ENCODE measurements at places on chromosomes 4 and X.

GRCh38 chr4:40564004-40564403 is 65.7 kb downstream of the RBM47 start:
- DNase-seq = no peak

DNA sequence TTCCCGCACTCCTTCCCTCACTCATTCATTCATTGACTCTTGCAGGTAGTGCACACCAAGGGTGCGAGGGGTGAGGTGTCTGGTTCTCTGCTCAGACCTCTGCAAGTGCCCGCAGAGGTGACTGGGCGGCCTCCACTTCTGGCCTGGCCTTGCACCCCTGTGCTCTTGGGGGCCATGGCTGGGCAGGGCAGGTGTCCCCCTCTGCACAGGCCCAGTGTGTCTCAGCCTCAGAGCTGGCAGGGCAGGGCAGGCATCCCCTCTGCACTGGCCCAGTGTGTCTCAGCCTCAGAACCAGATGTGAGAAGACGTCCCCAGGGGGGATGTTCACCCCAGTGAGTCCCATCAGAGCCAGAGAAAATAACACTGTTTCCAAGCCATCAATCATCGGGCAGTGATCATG is 16.8 kb downstream of the CPZ start:
- DNase-seq = no peak

DNA sequence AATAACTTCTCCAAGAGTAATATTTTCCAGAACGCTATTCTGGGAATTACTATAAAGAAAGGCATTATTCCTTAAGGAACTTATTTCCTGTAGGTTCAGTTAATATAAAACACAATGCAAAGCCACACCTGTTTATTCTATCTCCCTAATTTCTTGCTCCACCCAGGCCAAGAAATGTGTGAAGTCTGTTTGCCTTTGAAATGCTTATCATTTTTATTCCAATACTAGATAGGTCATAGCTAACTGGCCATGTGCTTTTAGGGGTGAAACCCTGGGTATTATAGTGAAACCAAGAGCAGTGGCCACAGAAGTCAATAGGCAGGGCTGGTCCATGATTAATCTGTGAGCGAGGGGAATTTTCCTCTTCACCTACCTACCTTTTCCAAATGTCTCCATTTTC is 14.8 kb downstream of the CXCL3 start:
- no peak for DNase-seq

DNA sequence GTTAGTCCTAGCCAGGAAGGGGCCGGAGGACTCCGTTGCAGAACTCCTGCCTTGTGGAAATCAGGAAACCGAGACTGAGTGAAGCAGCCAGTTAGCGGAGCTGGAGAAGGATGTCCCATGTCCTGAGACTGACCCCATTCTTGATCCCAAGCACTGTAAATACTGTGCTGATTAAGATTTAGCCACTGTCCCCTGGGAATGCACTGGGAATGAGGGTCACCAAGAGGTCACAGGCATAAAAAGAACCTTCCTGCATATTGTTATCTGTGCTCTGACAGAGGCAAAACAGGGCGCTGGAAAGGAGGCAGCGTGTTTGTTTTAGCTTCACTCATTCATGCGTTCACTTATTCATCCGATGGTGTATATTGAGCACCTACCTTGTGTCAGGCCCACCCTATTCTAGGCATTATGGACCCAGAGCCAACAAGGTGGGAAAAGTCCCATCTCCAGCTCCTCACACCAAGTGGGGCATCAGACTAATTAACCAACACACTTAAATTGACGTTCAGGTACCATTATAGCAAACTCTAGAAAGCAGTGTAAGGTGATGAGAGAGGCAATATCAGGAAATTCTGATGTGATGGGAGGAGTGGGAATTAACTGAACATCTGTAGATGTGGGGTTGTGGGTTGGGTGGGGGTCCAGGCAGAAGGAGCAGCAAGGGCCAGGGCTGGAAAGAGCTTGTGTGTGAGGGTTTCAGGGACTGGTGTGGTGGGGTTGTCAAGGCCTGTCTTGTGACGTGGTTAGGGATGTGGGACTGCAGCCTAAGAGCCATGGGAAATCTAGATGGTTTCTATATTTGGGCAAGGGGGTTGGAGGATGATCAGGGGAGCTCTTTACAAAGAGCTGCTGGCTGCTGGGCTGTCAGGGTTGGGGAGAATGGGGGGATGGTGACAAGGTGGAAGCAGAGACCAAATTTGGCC is 10.6 kb upstream of the SLC2A9 start:
- DNase-seq = no peak

GRCh38 chr4:6502147-6502546 is 29.7 kb upstream of the PPP2R2C start:
- no peak for DNase-seq

DNA sequence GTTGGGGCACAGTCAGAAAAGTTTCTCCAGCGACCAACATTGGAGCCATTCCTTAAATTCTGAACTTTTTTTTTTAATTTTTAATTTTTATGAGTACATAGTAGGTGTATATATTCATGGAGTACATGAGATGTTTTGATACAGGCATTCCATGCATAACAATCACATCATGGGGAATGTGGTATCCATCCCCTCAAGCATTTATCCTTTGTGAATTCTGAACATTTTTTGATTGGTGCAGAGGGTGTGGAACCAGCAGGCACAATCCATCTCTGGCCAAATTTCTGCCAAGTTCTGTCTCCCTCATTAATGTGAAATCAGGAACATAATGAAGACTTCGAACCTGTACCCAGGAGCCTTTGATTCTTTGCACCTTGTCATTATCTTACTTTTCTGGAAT is 267.0 kb downstream of the FRMPD4 start:
- DNase-seq = no peak

DNA sequence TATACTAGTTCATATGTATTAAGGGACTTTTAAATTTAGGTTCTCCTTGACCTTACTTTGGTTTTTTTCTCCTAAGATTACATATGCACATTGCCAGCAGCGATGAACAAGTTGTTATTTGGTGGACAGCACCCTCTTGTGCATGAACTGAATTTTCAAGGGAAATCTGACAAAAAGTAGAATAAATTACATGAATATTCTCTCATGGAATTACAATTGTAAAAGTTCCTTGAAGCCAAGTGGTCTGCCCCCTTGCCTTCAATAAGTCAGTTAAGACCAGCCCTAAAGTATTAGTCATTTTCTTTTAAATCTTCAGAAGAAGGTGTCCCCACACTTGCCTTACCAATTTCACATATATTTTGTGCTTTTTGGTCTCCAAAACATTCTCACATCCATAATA is 30.7 kb upstream of the SMARCA5 start:
- peak; percentile 46 for DNase-seq

DNA sequence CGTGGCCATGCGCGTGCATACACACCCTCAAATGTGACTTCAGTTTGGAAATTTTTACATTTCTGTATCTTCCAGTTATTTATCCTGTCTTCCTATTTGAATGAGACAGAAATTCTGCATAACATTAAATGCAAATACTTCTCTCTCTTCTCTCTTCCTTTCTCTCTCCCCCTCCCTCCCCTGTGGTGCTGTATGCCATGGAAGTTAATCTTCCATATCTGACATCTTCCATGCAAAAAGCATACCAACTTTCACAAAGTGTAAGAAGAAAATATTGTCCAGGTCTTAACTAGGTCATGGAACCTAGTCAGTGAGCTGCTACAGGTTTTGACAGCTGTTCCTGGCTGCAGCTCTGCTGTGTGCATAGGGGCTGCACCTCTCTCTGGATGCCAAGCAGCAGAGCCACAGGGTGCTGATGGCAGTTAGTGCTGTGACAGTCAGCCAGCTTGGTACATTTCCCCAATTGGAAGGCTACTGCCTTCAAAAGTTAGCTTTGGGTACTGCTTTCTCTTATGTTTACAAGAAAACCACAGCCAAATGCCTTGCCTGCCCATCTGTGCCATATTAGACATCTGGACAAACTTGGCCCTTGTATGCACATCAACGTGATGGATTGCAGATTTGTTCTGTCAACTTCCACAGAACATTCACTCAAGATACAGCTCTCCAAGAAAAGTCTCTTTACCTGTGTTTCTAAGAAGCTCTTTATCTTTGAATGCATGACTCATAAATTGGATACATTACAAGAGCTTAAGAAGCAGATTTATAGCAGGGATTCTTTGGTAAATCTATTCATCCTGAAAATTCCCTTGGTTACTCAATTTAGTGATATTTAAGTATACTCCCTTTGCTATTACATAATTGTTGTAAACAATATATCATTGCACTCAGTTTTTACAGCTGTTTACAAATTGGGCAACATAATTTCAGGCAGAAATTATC is 623.8 kb downstream of the EPHA5 start:
- peak; percentile 1 for DNase-seq

- peak; percentile 72 for DNase-seq
These were observed 270.3 kb upstream of the HS3ST1 start for GRCh38 chr4:11698846-11699590.

- DNase-seq = no peak
These were observed 30.1 kb upstream of the HGFAC start for GRCh38 chr4:3411676-3412075.

GRCh38 chrX:68840256-68840655 is 11.4 kb downstream of the EFNB1 start:
- DNase-seq = no peak

GRCh38 chrX:131845201-131845600 is 177.9 kb upstream of the STK26 start:
- DNase-seq = no peak

GRCh38 chr4:155759372-155760252 is 791 bp downstream of the GUCY1B1 start:
- DNase-seq = no peak

DNA sequence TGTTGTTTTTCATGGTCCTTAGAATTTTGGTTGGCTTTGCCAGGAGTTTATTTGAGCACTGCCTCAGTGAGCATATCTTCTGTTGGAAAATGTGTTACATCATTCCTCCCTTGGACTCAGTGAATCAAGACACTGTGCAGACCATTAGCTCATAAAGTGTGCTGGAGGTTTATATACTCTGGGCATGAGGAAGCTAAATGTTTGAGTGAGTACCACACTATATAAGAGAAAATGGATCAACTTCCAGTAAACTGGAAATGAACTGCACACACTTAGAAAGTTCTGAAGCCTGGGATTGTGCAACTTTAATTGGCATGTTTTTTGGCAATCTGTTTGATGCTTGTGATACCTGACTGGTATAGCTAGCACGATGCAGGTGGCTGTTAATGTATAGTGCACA is 75.9 kb downstream of the LIMCH1 start:
- peak; percentile 8 for DNase-seq

DNA sequence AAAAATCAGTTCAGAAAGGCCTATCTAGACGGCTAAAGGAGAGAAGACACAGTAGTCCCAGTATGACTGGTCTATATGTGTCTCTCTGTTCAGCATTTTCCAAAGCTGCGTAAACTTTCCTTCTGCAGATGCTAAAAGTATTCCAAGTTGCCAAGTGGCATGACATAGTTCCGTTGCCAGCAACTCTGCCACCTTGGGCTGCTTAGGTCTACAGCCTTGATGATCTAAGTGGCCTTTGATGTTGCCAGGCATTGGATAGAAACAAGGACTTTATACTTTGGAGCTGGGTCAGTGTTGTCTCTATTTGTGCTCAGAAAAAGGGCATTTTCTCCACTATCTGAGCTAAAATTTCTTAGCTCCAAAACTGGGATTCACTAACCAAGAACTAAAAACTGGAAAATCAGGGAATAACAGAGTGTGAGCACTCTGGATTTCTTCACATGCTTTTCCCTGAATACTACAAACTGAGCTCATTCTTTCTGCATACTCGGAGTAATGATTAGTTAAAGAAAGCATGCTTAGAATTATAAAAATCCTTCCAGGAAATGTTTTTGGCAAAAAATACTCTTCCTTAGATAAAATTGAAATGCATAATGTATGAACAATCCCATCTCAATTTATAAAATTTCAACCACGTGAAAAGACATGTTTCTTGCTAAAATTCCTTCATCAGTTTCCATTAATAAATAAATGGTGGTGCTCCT is 191.4 kb downstream of the ADAMTS3 start:
- DNase-seq = peak; percentile 75

DNA sequence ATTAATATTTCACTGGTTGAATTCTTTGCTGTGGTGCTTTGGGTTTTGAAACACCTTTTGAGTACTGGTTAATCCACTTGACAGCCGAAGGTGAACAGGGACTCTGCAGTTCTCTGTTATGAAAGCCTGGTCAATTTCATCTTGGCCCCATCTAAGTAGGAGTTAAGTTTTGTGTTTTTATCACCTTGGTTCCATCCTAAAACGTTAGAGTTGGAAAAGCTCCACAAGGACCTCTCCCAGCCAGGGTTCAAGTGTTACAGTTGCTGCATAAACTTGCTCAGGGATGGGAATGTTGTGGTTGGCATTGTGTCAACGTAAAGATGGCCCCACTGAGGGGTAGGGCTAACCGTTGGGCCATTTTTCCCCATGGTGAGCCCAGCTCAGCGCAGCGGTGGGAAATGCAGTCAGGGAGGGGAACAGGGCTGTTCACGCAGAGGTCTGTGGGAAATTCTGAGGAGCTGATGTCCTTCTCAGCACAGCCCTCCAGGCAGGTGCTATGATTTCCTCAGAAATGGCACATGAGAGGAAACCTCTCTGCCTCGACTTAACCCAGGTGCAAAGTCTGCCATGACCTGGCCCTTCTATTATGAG is 188.7 kb downstream of the STIM2 start:
- no peak for DNase-seq

DNA sequence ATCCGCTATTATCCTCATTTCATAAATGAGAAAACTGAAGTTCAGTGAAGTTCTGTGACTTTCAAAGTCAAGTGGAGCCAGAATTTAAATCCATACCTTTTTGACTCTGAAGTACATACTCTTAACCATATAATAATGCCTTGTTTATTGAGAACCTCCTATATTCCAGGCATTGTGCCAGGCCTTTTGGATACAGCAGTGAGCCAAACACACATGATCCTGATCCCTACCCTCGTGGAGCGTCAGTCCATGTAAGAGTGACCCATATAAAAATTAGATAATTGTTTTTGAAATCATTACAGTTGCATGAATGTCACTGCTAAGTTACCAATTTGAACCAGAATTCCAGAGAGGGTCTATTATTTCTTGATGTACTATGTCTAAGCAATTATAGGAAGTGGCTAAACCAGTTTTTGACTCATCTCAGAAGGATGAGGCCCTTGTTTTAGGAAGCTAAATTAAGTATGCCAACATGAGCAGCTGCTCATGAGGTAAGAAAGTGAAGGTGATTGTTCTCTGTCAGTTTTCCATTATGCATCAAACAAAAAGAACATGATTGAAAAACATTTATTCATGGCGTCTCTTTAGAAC is 289.5 kb downstream of the GLUD2 start:
- no peak for DNase-seq

GRCh38 chr4:48064349-48064748 is 47.8 kb downstream of the NIPAL1 start:
- DNase-seq = no peak

GRCh38 chr4:46924789-46925529 is 15.9 kb upstream of the COX7B2 start:
- DNase-seq = no peak

- DNase-seq = no peak
These were observed 162.3 kb downstream of the STIM2 start for GRCh38 chr4:27022963-27023362.
